ENCODE measurements at places on chromosomes 4 and X. TPM values are rescaled to one million over a fixed set of nuclear protein-coding genes. Genes with fewer than 3 reads are reported as not detected.

The USP26 gene
- not detected for total RNA-seq

The SPACA5 gene
- total RNA-seq = not detected

The HTN1 gene
- total RNA-seq = not detected

The FAM236B gene
- total RNA-seq = not detected

The TMEM271 gene
- not detected for total RNA-seq

The ETDA gene
- not detected for total RNA-seq

The CASP3 gene
- total RNA-seq = 51.9 TPM
